NCI-H2029 (cell line): ENCODE measurements at places on chromosomes 2 and 18.
A peak's percentile ranks its signal among the peaks of the same experiment; 100 is the strongest.

- no peak for DNase-seq
Observed at GRCh38 chr2:170396799-170397459, 219.0 kb downstream of the MYO3B start.

DNA sequence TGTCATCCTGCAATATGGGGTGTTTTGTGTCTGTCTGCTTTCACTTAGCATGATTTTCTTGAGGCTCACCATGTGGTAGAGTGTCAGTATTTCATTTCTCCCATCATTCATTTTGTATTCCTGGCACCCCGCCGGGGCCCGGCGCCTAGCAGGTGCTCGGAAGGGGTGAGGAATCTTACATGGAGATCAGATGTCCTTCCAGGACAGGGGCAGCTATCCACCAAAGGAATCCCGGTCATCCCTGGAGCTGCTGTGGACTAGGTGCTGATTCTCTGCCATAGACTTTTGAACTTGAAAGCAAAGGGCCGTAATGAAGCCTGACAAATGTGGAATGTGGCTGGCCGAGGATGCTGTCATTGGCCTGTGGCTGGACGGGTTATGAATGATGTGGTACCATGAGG is 2.4 kb downstream of the PRELID3A start:
- DNase-seq: no peak

GRCh38 chr18:27075828-27076227 is 109.3 kb downstream of the CHST9 start:
- no peak for DNase-seq

DNA sequence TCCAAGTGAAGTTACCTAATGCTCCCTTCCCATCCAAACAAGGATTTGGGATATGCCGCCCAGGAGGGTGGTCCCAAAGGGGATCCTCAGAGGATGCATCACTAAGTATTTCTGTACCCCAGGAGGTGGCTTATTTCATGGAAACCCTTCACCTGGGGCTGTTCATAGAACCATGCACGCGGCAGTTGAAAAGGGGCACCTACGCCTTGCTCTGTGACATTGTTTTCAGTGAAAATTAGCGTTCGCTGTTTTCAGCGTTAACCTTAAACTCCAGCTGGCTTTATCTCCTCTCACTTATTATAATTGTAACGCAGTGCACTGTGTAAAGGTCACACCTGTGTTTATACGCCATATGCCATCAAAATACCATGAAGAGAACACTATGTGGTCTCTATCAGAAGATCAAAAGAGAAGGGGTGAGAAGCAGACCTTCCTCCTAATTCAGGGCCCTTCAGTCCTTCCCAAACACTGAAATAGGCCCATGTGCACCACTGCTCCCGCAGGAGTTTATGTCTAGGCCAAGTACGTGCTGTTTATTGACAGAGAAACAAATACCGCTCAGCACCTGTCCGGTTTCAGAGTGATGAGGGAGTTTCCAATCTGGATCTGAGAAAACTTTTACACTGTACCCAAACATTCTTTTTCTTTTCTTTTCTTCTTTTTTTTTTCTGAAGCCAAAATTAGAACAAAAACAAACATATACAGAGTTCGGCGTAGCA is 162.1 kb downstream of the BCL2 start:
- no peak for DNase-seq

GRCh38 chr2:96698221-96698861 is 41.5 kb downstream of the LMAN2L start:
- no peak for DNase-seq

DNA sequence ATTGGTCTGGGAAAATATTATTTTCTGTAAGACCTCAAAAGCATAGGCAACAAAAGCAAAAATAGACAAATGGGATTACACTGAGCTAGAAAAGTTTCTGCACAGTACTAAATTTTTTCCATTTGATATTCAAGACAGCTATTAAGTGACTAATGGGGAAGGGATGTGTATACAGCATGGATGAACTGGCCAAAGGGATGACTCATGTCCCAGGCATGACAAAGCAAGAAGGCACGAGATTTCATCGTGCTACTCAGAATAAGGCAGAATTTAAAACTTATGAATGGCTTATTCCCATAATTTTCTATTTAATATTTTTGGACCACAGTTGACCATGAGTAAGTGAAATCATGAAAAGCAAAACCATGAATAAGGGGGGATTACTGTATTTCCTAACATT is 1250.1 kb upstream of the GYPC start:
- DNase-seq: no peak

GRCh38 chr2:121755237-121756111 is at the start of gene TSN:
Gene TSN (plus strand): TSS chr2:121755651. CDS start chr2:121755780, 129 bp downstream.
- peak; percentile 97 for DNase-seq

- DNase-seq: no peak
Observed at GRCh38 chr18:36303211-36303844, 5.8 kb downstream of the FHOD3 start.

DNA sequence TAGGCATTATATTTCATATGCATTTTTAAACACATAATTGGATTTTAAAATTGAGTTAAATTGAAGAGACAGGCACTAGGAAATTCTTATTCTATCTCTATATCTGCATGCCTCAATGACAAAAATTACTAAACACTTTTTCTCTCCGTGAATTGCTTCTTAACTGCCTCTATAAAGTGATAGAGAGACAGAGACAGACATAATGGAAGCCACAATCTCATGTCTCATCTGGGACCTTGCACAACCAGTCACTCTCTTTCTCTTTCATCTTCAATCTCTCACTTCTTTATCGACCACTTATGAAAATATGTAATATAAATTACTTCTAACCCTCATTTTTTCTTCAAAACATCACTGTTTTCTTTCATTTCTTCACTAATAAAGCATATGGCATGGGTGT is 238.9 kb upstream of the ZNF804A start:
- DNase-seq: no peak

DNA sequence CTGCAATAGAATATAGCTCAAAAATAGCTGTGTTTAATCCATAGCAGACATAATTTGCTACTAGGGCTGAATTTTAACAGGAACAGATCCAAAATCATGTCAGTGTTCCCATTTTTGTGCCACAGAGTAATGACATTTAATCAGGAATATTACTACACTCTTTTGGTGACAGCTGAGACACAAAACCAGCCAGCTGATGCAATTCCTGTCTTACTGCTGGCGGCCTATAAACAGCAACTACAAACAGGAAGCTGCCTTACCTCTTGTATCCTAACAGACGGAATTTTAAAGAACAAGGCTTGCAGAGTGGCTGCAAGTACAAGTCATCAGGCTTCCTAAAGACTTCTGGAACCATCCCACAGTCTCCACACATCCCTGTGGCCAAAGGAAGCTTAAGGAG is 218.1 kb downstream of the ZNF521 start:
- DNase-seq: no peak

DNA sequence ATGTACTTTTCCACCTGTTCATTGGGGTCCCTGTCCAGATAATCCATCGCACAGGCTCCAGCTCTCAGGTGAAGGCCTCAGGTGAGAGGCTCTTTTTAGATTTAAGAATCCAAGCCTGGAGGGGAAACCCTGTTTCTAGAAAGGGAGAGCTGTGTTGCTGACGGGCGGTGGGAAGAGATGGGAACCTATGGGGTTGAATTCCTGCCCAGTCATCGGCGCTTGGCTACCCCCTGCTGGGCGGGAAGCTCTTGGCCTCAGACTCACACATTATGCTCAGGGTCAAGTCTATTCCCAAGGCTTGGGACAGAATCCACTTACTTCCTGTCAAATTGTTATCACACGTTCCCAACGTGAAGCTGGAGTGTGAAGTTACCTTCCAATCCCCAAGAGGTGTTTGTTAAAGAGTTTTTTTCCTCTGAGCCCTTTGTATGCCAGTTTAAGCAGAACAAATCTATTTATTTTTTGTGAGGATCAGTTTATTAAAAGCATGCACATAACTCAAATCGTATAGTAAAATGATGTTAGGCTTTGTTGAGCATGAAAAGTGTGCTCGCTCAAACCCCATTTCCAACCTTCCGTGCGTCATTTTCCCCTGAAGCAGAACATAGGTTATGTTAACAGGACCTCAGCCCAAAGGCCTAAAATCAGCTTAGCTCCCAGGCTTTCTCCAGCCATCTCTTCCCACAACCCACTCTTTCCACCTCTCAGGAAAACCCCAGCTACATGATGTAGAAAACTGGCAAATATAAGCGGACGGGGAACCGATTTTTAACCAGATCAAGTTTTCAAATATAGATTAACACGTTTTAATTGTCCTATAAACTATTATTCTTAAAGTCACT is 181.7 kb upstream of the ETAA1 start:
- no peak for DNase-seq

DNA sequence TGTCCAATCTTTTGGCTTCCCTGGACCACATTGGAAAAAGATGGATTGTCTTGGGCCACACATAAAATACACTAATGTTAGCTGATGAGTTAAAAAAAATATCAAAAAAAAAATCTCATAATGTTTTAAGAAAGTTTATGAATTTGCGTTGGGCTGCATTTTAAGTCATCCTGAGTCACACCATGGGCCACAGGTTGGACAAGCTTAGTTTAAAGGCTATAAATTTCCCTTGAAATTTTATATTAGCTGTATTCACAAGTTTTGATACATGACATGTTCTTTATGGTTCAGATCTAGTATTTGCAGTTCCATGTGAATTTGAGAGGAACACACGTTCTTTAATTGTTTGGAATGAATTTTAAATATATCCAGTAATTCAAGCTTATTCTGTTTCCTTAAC is 21.9 kb downstream of the CARF start:
- no peak for DNase-seq

- DNase-seq: no peak
Observed at GRCh38 chr2:205730701-205731582, 48.6 kb downstream of the NRP2 start.

- no peak for DNase-seq
Observed at GRCh38 chr2:26732446-26732845, 31.6 kb upstream of the SLC35F6 start.

GRCh38 chr2:100743741-100744140 is 76.2 kb upstream of the NPAS2 start:
- no peak for DNase-seq

DNA sequence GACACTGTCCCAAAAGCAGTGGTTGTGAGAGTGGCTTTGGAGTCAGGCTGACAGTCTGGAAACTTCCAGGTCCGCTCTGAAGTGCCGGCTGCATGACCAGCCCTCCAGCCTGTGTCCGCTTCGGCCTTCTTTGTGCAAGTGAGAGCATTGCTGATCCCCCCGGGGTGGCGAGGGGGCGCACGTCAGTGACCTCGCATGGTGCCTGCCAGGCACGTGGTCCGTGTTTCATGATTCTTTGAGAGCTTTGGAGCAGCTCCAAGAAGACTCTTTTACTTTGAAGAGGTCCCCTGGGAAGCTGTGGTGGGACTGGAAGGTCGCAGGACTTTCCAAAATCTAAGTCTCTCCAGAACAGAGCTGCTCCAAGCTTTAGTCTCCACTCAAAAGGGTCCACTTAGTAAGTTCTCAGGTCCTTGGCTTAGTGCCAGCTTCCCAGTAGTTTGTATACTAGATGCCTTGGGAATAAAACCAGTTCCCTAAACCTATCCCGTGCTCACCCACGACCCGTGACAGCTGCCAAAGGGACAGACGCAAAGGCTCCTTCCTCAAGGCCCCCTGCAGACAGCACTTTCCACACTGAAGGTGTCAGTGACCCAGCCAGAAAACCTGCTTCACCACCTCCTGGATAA is 68.8 kb downstream of the ADI1 start:
- no peak for DNase-seq

- DNase-seq: no peak
Observed at GRCh38 chr2:120482334-120482733, 136.4 kb downstream of the INHBB start.

DNA sequence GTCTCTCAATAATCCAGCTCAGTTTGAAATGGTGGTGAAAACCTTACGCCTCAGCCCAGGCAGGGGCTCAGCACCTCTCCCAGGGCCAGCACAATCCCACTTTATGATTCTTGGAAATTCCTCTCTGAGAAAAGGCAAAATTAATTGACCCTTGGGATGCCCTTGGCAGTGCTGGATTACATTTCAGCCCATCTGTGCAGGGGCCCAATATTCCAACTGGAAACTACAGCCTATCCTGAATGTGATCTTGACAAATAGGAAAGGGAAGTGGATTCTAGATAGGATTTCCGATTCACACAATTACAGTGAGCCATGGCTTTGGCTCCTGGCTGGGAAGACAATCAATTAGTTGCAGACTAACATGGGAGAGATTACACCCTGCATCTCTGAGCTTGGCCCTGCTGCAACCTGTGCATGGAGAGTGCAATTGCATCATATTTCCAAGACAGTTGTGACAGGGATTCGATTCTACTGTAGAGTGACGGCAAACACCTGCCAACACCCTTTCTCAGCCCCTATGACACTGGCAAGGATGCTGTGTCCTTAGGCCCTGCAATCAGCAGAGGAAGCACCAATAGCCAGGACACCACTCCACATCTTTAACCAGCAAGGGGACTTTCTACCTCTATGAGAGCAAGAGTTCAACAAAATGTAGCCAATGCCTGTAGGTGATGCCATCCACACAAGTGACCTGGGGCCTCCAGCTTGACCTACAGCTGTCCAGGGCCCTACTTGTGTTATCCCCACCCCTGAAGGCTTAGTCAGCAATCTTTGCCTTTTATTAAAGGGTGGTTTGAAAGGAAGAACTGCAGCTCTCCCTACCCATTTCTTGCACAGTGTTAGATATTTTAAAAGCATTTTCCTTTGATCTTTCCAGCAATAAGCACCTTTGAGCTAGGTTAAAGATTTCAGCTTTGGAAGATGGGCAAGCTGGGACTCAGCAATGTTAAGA is 187.2 kb upstream of the HS6ST1 start:
- no peak for DNase-seq

DNA sequence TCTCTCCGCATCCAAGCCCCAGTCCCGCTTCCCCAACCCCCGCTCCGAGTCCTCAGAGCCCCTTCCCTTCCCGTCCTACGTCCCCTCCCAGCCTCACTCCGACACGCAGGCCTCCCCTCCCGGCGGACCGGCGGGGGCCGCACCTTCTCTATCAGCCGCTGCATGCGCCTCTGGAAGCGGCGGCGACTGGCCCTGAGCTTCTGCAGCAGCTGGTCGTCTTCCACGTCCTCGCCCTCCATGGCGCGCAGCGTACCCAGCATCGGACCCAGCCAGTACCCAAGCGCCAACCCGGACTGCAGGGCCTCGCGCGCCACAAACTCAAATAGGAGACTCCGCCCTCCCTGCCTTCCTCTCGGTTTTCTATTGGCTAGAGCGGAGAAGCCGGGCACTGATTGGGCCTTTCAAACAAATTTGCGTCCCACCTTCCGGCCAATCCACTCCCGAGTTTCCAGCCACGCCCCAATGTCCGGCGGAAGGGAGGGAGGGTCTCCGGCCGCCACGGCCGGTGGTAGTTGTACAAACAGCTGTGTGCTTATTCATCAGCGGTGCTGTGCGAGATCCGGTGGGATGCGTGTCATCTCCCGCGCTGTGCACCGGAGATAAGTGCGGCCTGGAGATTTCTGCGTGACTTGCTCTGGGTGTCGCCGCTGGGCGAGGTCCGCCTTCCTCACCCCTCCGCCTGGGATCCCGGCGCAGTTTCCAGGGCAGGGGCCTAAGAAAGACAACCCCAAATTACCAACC is at the start of gene HJURP:
Gene HJURP (minus strand): TSS at position 295 of the 741 bp plus-strand sequence. CDS start 35 bp downstream, at position 260.
- peak; percentile 92 for DNase-seq

- no peak for DNase-seq
Observed at GRCh38 chr2:59223742-59224141, 982.6 kb upstream of the FANCL start.
